ENCODE measurements at places on chromosomes 2 and 18.

- no peak for DNase-seq
These were observed 49.9 kb upstream of the RTN4 start for GRCh38 chr2:55099878-55100820.

- DNase-seq, result no peak
These were observed 1.9 kb downstream of the NPAS2 start for GRCh38 chr2:100821911-100822265.

- DNase-seq, result no peak
These were observed 61.1 kb upstream of the SP3 start for GRCh38 chr2:174026122-174026845.

GRCh38 chr2:143830476-143830875, 689.4 kb downstream of the ZEB2 start:
- no peak for DNase-seq

DNA sequence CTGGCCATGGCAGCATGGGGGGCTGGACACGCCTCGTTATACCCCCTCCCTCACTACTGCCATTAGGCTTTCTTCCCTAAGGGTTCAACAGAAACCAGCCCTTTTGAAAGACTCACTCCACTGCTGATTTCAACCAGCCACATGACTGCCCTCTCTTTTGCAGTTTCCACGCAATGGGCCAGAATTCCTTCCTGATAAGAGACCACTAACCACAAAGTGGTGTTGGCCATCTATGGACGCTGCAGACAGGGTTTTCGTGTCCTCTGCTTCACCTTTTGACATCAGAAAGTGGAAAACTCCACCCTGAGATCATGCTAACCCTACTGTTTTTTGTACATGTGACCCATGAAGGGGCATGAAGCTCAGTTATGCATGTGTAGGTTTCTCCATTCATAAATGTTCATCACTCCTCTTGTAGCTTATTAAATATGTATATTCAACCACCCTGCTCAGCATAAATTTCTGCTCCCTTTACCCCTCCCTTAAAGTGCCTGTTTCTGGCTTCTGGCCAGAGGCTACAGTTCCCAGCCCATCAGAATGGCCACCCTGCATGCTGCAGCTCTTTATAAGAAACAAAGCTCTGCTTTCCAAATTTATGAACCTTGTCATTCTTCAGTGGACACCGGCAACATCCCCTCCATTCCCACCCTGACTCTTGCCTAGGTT, 106.6 kb upstream of the MSH6 start:
- no peak for DNase-seq
